H4 (cell line): ENCODE measurements at places on chromosomes 3 and 15.

DNA sequence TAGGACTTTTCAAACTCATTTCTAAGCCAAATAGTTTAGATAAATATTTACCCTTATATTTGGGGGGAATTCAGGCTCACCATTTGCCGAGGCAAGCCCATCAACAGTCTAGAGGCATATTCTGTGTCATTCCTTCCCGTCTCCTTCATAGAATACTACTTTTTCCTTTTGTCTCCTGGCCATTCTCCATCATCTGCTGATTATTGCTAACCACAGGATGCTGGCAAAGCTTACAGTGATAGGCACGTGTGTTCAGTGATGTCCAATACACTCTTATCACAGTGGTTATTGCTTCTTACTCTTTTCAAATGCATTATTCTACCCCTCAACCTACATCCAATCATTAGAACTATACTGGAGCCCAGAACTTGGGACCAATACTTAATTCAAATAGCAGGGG is 130.6 kb upstream of the ZBED2 start:
- no peak for DNase-seq

DNA sequence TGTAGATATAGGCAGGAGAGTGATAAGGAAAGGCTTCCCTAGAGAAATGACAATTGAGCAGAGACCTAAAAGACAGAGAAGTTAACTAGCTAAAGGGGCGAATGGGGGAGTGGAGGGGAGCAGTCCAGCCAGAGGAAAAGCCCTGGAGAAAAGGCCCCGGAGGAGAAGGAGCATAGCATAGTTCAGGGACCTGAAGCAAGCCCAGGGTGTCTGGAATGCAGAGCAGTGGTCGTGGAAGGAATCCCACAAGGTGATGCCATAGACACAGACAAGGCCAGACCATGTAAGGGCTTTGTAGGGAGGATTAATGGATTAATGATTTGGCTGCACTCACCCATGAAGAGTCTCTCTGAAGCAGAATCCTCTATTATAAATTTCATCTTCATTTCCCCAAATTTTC is 45.8 kb upstream of the LRRN1 start:
- no peak for DNase-seq

- no peak for DNase-seq
Measured at GRCh38 chr15:60871152-60871551, 357.9 kb downstream of the RORA start.

GRCh38 chr3:43857361-43858293 is 166.9 kb downstream of the ABHD5 start:
- DNase-seq, result no peak

- no peak for DNase-seq
Measured at GRCh38 chr3:146159037-146159436, 1.9 kb downstream of the PLOD2 start.

- peak; percentile 31 for DNase-seq
Measured at GRCh38 chr15:88890495-88890894, 4.8 kb downstream of the HAPLN3 start.

- no peak for DNase-seq
Measured at GRCh38 chr3:155329513-155330048, 36.1 kb upstream of the STRIT1 start.

GRCh38 chr15:40316931-40317330 is 6.6 kb upstream of the INAFM2 start:
- DNase-seq, result no peak

GRCh38 chr3:128703561-128703960 is 22.4 kb upstream of the RAB7A start:
- DNase-seq, result no peak

DNA sequence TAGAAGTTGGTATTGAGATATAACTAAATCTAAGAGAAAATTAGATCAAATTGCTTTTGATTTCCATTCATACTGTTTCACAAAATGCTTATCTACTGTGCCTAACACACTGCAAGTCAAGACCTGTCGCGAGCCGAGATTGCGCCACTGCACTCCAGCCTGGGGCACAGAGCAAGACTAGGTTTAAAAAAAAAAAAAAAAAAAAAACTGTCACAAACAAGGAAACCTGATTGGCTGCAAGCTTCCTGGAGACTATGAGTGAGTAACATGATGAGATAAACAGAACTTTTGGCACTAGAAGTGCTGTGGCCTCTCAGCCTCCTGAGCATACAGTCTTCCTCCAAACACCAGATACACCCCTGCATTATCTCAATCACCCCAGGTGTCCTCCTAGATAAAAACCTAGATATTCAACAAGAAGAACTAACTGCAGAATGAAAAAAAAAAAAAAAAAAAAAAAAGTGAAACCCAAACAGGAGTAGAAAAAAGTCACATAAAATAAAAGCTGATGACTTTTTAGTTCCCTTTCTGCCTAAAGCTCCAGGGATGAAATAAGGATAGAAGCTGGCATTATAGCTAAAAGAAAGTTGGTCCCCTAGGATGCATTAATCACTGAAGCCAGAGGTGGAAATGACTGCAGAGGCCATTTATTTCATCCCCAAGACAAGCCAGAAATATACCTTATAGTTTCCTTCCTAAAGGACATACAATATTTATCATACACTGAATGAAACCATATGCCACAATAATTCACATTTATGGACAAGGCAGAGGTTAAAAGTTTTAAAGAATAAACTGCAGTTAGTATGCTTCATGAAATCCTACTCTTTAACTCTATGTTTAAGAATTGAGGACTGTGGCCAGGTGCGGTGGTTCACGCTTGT is 82.4 kb downstream of the P3H2 start:
- peak; percentile 93 for DNase-seq

- peak; percentile 23 for DNase-seq
Measured at GRCh38 chr15:39908186-39908585, 11.9 kb downstream of the GPR176 start.

DNA sequence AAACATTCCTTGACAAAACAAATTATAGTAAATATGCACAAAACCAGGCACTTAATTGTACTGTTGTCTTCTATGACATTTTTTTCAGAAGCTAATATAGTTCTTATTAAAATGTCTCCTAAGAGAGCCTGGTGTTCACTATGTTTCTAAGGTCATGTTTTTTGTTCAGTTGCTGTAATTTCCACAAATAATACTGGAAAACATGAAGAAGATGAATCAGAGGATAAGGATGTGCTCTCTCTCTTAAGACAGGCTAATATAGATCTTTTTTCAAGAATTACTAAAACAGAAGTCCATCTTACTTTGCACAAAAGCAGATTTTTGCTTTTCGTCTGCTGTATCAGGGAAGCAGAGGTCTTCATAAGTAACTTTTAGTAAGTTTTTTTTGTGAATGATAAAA is 823.0 kb upstream of the NECTIN3 start:
- DNase-seq, result no peak

- no peak for DNase-seq
Measured at GRCh38 chr3:71625676-71626075, 42.1 kb upstream of the FOXP1 start.

GRCh38 chr3:85482213-85482490 is 523.4 kb downstream of the CADM2 start:
- no peak for DNase-seq

GRCh38 chr3:188211476-188211875 is 57.5 kb downstream of the LPP start:
- no peak for DNase-seq

DNA sequence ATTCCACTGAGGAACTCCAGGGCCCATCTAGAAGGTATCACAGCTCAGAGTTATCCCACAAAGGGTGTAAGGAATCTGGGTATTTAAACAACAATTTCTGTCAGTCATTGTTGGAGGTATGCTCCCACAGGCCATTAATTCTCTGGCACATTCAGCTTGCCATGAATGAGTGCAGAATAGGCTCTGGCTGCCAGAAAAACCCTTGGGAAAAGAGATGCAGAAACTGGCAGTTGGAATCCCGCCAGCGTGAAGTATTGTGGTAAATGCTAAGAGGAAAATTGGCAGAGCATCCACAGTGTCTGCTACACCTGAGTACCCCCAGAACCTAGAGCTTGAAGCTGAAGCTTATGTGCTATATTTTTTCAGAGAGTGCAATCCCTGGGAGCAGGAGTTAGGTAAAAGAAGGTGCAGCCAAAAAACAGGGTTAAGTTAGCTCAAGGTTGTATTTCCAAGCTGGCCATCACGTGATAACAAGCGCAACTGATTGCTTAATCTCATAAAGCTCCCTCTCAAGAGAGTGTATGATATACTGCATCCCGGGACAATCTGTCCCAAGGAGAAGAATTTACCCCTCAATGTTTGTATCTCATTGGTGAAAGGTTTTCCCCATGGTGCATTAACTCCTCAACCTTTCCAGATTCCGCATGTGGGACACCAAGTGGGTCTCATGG is 94.2 kb upstream of the ACP3 start:
- no peak for DNase-seq

DNA sequence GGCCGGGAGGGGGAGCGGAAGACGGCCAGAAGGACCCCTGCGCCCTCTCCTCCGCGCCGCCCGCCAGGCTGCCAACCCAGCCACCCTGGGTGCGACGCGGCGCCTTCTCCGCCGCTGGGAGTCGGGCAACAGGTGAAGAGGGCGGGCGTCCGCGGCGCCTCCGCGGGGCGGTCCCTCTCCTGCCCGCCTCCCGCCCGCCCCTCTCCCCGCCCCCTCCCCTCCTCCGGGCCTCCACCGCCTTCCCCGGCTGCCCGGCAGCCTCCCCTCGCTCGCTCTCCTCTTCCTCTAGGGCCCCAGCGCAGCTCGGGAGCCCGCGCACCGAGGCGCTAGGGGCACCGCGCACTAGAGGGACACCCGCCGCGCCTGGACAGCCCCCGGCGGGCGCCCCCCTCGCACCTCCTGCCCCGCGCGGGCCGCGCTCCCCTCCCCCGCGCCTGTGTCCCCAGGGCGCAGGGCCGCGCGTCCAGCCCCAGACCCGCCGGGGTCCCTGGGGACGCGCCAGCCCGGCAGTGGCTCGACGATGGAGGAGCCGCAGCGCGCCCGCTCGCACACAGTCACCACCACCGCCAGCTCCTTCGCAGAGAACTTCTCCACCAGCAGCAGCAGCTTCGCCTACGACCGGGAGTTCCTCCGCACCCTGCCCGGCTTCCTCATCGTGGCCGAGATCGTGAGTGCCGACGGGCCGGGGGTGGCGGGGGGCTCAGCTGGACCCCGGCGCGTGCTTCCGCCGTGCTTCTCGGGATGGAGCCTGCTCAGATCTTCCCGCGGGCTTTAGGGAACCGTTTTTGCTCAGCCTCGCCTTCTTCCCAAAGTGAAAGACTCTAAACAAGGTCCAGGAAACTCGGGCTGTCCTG is at the start of gene CMTM8:
Gene CMTM8, plus strand, starts transcription at position 228 of the 854 bp plus-strand sequence. Its CDS starts 293 bp downstream, at position 521.
- peak; percentile 7 for DNase-seq

- DNase-seq, result no peak
Measured at GRCh38 chr3:64111872-64112271, 88.6 kb upstream of the PSMD6 start.

- peak; percentile 68 for DNase-seq
Measured at GRCh38 chr15:82968066-82968465, 15.5 kb upstream of the HOMER2 start.

DNA sequence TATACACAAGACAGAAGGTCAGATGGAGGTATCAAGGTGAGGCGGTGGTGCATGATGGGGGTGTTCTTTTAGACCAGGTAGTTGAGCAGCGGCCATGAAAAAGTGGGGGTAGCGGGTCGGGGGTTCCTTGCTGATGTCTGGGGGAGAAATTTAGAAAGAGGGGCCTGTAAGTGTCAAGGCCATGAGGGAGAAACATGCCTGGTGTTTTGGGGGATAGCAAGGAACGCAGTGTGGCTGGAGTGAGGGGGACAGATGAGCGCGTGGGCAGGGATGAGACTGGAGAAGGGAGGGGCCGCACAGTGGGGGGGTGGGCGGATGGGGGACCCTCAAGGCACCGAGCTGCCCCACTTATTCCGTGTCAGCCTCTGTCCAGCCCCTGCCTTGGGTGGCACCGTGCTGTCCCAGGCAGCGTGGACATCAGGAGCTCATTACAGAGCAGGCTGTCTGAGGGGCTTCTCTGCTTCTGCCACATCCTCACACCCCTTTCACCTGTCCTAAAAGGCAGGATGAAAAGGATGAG is 143.3 kb downstream of the SMAD6 start:
- DNase-seq, result no peak

GRCh38 chr3:32641356-32641755 is 43.6 kb upstream of the CNOT10 start:
- DNase-seq, result no peak

GRCh38 chr3:78706906-78707523 is 1060.8 kb downstream of the ROBO1 start:
- no peak for DNase-seq

DNA sequence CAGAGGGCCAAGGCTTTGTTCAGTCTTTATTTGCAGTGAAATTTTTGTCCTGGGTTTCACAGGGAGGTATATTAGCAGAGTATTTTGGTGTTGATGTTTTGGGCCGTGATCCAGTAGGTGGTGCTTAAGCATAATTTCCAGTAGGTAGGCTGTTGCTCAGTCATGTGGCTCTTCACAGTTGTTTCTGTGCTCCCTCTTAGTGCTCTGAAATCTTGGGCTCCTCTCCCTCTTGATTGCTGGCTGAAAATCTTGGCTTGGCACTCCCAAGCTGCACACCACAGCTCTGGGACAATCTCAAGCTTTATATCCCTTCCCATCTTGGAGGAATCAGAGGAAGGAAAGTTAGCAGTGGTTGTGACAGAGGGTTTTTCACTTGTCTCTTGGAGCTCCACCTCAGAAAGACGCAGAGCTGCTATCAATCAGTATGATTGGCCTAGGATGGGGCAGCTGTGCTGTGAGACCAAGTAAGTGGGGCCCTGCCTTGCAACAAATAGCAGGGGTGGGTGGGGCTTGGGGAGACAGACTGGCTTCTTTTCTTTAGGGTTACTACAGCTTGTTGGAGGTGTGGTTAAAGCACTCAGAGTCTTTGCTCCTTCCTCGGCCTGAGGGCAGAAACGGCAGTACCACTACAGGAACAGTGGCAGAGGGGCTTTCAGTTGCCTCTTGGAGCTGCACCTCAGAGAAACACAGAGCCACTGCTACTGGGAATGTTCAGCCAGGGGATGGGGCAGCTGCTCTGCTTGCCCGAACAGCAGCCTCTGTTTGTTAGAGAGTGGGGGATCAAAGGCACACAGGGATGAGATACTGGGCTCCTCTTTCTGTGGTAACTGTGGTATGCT is 627.0 kb downstream of the SI start:
- DNase-seq, result peak; percentile 25

DNA sequence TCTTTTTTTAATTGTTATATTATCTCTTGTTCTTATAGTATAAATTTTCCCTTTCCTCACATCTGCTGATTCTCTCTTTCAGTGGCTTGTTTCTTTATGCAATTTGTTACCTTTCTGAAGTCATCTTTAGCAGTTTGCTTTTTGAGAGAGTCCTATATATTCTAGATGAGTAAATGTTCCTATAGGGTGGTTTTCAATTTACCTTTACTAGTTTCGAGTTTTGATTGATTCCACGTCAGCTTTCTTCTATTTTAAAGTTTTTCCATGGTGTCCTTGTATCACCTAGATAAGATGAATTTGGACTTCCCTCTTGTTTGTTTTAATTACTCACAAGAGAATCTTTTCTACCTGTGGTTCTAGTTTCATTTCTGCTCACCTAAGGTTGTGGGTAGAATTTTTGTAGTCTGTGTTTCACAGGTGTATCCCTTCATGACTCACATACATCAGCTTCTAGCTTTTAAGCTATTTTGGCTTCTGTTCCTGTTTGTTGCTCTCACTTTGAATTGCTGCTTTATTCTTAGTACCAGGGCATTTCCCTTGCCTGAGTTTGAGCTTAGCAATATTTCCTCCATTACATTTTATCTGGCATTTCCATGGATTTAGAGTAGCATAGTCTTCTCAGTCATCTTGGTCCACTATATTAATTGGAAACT is 6.4 kb downstream of the TEX9 start:
- DNase-seq, result no peak
